Bone marrow (tissue), 2 donors: ENCODE measurements at places on chromosomes 1 and 21.

DNA sequence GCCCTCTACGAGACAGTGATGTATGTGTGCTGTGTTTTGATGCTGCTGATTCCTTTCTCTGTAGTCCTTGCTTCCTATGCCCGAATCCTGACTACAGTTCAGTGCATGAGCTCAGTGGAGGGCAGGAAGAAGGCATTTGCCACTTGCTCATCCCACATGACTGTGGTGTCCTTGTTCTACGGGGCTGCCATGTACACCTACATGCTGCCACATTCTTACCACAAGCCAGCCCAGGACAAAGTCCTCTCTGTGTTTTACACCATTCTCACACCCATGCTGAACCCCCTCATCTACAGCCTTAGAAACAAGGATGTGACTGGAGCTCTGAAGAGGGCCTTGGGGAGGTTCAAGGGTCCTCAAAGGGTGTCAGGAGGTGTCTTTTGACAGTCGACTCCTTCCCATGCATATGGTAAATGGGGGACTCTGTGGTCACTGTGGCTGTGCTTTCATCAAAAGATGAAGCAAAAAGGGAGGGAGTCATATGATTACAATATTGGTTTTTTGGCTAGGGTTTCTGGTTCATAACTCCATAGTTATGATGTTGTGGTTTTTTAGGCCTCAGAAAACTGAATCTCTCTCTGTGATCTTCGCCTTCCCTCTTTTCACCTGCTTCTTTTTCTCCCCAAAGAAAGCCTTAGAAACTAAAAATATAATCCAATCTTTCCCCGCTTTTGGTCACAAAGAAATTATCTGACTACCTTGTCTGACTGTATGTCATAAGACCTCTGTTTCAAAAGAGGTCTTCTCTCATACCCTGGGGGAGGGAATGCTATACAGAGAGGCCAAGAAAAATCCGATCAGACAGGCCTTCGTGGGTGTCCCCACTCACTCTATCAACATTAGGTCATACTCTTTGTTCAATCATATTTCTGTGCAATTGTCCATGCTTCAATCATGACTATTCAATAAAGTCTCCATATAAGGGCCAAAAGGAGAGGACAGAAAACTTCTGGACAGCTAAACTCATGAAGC lies 4.2 kb downstream of the OR2T1 start:
- no peak for DNase-seq

DNA sequence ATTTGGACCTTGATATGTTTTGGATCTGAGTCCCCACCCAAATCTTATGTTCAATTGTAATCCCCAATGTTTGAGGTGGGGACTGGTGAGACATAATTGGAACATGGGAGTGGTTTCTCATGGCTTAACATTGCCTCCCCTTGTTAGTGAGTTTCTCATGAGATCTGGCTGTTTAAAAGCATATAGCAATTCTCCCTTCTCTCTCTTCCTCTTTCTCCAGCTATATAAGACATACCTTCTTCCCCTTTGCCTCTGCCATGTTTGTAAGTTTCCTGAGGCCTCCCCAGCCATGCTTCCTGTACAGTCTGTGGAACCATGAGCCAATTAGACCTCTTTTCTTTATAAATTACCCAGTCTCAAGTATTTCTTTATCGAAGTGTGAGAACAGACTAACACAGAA lies 692.4 kb downstream of the KCNT2 start:
- DNase-seq = peak; percentile 12

DNA sequence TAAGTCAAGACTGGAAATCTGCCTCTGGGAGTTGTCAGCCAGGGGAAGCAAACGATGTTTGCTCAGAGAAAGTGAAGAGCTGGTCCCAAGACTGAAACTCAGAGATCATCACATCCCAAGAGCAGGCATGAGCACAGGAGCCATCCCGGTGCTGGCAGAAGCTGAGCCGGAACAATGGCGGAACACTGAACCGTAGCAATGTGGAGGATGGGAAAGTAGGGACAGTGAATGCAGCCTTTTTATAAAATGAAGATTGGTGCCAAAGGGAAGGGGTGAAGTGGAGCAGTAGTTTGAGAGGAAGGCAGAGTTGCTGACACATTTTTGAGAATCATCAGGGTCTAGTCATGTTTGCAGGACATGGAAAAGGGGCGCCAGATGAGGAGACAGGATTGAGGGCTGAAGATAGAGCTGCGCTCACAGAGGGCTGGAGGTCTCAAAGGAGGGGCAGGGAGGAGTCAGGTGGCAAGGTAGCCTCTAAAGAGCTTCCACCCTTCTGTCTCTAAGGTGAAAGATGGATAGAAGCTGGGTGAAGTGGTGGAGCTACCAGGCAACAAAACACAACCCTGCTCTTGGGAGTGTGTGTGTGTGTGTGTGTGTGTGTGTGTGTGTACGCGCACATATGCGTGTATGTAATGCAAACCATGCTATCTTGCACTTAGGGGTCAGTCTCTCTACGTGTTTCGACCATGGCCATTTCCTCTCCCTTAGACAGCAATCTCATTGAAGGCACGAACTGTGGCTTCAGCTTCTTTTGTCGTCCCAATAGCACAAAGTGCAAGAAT lies 94.3 kb upstream of the IRF2BP2 start:
- no peak for DNase-seq

DNA sequence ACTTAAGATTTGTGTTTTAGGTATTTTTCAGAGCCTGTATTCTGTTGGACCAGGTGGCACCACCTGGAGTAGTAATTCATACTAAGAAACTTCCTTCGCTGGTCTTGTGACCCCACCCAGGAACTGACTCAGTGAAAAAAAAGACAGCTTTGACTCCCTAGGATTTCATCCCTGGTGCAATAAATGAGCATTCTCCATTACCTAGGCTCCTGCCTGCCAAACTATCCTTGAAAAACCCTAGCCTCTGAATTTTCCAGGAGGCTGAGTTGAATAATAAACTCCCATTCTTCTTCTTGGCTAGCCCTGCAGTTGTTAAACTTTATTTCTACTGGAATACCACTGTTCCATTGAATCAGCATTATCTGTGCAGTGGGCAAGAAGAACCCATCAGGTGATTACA lies 10.6 kb upstream of the RGS18 start:
- DNase-seq = no peak

DNA sequence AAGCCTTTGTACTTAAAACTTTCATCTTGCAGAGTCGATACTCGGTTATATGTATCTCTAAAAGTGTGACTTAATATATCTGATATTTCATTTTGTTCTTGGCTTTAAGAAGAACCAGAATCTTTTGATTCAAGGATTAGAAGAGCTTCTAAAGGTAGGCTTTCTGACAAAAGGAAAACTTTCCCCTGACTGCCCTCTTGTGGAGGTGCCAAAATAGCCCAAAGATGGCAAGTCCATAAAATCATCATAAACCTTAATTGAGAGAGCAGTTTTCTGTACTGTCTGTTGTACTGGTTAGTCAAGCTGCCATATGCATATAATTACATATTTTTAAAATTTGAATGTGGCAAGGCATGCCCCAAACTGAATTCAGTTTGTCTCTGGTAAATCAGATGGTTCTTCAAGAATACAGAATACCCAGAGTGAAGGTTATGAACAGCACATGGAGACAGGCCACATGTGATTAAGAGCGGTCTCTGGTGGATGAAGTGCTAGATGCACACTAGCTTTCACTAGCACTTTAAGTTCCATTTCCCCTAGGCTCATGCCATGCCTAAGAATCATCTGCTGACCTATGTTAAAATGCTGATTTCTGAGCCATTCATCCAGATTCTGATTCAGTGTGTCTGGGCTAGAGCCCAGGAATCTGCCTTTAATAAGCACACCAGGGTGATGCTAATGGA lies 27.7 kb upstream of the ELAVL4 start:
- DNase-seq = no peak

GRCh38 chr21:36704958-36705678 lies 6.2 kb downstream of the SIM2 start:
- no peak for DNase-seq

DNA sequence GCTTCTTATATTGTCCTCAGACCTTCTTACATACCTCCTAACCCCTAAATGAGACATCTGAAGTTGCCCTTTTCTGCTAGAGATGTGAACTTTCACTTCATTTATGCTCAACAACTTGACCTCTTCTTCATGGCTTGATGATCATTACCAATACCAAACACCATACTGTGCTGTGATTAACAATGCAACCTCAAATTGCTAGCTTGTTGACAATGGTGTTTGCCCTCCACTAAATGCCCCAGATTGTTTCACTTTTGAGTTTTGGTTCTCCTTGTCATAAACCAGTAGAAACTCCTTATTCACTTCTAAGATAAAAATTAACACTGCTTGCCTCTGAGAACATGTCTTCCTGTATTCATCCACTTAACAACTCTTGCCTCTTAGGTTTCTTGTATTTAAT lies 5.6 kb downstream of the JAK1 start:
- no peak for DNase-seq

DNA sequence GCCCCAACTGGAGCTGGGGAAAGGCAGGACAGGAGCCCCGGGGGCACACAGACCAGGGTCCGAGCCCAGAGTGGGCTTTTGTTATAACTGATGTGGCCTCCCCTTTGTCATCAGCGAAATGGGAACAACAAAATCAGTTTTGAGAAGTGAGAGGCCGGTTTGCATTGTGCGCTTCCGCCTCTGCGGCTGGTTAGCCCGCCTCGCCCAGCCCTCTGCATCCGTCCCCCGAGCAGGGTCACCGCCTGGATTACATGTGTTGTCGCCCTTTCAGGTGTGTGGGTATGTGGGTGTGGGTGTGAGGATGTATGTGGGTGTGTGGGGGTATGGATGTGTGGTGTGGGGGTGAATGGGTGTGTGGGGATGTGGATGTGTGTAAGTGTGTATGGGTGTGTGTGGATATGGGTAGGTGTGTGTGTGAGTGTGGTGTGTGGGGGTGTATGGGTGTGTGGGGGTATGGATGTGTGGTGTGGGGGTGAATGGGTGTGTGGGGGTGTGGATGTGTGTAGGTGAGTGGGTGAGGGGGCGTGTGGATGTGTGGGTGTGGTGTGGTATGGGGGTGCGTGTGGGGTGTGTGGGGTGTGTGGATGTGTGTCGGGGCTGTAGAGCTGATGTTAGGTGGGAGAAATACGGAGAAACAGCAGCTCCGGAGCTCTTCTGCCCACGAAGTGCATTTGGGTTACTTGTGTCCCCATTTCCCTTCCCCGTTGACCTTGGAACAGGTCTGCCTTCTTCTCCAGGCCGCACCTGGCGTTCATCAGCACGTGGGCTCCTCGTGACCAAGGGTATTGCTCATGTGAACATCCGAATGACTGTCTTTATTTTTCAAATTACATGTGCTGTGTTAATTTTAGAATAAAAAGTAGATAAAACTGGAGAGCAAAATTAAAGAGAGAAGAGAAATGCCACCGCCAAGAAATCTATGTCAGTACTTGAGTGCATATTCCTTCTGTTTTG lies 67.6 kb downstream of the FHAD1 start:
- DNase-seq = no peak

DNA sequence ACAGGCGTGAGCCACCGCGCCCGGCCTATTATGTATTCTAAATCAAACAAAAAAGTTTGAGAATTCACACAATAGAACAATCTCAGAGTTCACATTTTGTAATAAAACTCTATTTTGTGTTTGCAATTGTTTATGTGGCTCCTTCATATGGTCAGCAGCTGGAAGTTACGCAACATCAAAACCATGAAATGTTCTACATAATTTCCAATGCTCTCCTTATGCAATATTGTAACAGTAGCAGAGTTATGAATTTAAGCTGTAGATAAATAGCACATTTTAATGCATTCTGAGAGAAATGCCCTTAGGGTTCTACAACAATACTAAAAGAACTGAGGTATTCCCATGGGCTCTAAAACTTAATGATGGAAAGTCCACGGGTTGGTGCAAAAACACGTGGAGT lies 62.3 kb upstream of the COL11A1 start:
- no peak for DNase-seq

- DNase-seq = no peak
Measured at GRCh38 chr1:237342730-237343129, 300.7 kb downstream of the RYR2 start.

DNA sequence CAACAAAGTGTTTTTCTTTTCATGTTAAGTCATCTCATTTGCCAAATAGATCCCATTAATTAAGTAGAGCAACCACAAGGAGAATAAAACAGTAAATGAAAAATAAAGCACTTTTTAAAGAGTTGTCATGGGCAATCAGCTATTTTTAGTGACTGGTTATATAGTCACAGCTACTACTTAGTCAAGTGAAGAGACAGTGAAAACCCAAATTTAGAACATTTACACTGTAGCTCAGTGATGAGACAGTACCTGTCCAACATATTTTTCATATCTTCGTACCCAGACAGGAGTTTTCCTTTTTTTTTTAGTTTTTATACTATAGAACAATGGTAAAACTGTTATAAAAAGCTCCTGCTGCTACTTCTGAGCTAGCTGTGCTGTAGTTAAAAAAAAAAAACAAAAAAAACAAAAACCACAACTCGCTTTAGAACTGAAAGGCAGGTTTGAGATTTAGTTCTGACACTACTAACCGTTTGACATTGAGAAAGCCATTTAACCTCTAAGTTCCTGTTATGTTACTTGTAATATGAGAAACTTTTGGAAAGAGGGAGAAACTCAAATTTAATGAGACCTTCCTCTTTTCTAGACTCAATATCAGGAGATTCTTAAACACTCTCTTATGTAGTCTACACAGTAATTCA lies 777.5 kb downstream of the ADGRL2 start:
- no peak for DNase-seq

DNA sequence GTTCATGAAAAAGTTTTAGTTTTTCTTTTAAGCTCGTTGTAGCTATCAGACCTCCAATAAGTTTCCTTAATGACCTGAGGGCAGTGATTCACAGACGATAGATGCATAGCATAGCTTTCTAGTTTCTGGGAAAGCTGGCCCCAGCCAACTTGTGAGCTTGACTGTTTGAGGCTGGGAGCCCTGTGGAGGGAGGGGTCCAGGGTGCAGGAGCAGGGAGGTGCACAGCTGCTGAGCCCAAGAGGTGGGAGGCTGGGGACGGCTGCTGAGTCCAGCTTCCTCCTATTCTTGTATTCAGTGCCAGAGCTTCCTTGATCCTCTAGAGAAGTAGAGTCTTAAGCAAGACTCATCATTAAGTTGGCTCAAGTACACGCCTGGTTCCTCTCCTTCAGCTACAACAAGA lies 11.0 kb upstream of the AVPR1B start:
- no peak for DNase-seq

DNA sequence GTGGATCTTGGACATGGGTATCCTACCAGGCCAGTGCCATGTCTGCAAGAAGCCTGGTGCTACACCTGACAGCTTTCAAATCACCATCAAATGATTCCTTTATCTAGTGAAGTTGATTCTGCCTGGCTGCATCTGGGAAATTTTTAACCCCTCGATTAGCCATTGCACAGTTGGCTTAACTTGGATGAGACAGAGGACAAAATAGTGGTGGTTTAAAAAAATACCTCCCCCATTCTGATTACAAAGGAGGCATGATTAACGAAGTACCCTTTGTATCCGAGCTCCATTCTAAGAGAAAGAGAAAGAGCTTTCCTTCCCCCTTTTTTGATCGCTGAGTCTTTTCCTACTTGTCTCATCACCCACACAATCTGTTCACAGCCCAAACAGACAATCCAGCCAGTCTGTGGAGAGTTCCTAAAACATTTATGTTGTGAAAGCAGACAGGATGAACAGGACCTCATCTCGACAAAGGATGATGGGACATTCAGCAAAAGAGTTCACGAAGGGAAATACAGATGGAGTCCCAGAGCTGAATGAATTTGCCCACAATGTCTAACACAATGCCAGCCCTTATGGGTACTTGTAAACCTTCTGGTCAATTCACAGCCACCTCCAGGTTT lies 20.5 kb downstream of the WLS start:
- no peak for DNase-seq
